ENCODE measurements at places on chromosomes 2 and 18.

DNA sequence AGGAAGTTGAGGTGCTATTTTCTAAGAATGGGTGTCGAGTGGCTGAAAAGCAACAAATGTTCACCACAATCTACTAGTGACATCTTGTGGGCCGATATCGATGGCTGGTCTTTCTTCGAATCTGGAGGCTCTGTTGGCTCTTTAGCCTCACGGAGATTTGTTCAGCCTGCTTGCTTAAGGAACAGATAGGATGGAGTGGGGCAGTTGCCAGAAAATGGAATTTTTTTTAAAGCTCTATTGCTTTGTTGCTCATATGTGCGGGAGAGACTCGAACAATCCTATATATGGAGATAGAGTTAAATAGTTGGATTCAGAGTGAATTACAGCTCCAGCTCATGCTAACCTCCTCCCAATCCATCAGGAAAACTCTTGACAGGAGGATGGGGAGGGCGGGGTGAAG lies 70.9 kb upstream of the LYPD6B start:
- no peak for DNase-seq

GRCh38 chr18:76668546-76668945 lies 153.8 kb upstream of the ZNF236 start:
- DNase-seq, result no peak

GRCh38 chr18:75428490-75428889 lies 987 bp upstream of the SMIM21 start:
- DNase-seq, result no peak

DNA sequence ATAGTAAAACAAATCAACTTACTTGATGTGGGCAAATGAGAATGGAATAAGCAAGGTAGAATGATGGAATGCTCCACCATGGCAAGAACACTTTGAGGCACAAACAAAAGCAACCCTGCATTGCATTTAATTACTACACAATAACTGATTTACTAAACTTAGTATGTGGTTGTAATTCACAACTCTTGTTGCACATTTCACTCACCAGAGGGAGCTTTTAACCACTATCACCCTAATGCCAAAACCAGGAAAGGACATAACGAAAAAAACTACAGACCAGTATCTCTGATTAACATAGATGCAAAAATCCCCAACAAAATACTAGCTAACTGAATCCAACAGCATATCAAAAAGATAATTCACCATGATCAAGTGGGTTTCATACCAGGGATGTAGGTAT lies 659.8 kb downstream of the CPS1 start:
- no peak for DNase-seq

DNA sequence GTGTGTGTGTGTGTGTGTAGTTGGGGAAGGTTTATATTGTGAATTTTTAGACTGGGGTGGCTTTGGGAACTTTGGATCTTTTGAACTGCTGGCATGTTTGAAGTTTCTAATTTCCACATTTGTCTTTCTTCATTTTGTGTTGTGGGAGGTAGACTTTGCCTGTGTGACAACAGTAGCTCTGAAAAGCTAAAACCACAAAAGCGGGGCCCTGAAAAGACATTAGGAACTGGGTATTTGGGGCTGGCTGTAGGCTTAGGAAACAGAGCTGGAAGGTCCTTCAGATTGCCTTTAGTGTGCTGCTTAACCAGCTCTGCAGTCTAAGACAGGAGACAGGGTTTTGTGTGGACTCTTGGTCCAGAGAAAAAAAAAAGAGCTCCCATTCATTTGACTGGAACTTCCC lies 27.2 kb upstream of the DOCK10 start:
- DNase-seq, result no peak

GRCh38 chr18:48152549-48152948 lies 222.1 kb upstream of the SMAD2 start:
- DNase-seq, result no peak

DNA sequence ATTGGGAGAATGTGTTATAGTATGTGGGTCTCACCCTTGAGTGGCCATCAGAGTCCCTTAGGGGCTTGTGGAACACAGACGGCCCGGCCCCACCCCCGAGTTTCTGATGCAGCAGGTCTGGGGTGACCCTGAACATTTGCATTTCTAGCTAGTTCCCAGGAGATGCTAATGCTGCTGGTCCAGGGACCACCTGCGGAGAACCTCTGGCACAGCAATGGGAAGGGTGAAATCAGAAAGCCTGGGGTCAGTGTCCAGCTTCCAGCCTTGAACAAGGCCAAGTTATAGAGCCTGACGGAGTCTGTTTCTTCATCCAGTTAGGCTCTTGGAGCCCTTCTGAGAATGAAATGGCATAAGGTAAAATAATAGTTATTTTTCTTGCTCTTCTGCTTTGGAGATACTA lies 126.5 kb downstream of the RGPD3 start:
- no peak for DNase-seq

- no peak for DNase-seq
Measured at GRCh38 chr2:104746299-104746698, 107.6 kb upstream of the POU3F3 start.

DNA sequence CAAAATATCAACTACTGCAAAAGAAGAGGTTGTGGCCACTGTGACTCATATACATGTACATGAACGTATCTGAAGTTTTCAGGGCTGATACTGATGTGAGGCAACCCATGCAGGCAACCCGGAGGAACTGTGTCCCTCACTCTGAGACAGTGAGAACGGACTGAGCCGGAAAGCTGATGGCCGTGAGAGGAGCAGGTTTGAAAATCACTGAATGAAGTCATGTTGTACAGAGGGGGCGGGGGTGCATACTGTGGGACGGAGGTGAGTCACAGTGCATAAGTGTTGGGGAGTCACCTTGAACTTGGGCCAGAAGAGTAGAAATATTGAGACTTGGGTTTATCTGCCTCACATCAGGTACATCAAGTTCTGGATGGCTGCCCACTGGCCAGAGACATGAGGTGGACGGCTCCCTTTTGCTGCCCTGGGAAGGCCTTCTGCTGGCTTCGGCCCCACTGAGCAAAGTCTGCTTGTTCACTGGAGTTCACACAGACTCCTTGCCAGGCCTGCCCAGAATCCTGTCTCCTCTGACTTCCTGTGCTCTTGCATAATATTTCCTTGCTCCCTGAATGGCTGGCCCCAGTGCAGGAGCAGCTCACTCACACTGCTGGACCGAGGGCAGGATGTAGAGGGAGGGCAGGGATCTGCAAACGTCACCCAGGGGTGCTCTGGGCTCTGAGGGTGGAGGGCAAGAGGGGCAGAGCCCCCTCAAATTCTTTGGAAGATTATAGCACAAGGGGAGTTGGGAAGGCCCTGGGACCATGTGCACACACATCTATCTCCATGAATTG lies 18.1 kb downstream of the EPAS1 start:
- DNase-seq, result no peak

DNA sequence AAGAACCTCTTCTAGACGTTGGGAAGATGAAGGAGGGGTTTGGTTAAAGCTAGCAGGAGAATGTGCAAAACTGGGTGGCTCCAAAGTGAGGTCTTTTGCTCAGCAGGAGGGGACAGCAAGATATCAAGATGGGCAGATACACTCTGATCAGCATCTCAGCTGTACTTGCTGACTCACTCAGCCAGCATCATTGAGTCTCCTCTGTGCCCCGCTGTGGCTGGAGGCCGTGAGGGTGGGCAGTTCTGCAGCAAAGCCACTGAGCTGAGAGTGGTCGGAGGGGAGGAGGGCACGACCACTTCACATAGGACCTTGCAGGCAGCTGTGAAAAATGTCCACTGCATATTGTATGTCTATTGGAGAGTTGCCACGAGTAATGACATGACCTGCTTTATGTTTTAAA lies 152.0 kb downstream of the CAPN13 start:
- no peak for DNase-seq

DNA sequence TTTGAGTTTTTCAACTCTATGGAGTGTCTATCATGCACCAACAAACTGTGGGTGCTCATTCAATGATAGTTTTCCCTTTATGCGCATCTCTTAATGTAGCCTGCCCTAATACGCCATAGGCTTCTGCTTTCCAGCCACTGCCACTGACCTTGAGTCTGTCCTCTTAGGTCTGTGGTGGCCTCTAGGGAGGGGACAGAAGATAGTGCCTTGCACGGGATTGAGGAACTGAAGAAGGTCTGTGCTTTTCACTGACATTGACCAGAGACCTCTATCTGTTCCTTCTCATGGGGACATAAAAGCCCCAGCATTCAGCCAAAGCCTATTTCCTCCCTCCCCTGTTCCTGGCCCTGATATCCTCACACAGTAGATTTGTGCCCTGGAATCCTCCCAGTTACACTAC lies 2.3 kb downstream of the GCKR start:
- DNase-seq, result no peak

DNA sequence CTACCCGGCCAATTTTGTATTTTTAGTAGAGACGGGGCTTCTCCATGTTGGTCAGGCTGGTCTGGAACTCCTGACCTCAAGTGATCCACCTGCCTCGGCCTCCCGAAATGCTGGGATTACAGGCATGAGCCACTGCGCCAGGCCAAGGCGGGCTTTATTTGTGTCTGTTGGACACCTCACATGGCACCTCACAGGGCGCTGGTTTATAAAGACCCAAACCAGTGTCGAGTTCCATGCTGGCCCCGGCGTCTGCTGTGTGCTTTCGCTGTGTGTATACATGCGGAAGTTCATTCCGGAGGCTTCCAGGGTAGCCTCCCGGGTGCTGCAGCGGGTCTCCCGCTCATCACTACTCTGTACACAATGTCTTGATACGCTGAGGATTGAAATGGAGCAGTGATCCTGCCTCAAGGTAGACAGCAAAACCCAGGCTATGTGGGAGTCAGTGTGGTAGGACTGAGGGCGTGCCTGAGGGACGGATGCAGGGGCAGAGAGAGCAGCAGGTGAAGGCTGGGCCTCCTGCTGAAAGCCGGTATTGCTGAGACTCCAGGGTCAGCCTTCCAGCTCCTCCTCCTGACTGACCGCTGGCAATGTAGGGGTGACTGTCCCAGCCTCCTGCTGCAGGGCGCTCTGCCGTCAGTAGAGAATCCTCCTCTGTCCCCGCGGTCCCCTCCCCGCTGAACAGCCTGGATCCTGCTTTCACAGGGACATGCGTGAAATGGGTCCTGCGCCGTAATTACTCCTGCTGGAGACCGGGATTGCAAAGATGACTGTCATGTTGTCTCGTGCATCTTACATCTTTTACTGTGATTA lies 22.7 kb downstream of the LDLRAD4 start:
- no peak for DNase-seq

GRCh38 chr18:2990956-2991640 lies 21.8 kb downstream of the LPIN2 start:
- DNase-seq, result no peak

- DNase-seq, result no peak
Measured at GRCh38 chr2:44965684-44966083, 24.2 kb downstream of the SIX3 start.

- DNase-seq, result no peak
Measured at GRCh38 chr18:41227993-41228392, 727.0 kb upstream of the PIK3C3 start.

GRCh38 chr2:156021146-156022040 lies 311.1 kb downstream of the NR4A2 start:
- no peak for DNase-seq

- no peak for DNase-seq
Measured at GRCh38 chr2:14257801-14258507, 374.6 kb upstream of the LRATD1 start.

DNA sequence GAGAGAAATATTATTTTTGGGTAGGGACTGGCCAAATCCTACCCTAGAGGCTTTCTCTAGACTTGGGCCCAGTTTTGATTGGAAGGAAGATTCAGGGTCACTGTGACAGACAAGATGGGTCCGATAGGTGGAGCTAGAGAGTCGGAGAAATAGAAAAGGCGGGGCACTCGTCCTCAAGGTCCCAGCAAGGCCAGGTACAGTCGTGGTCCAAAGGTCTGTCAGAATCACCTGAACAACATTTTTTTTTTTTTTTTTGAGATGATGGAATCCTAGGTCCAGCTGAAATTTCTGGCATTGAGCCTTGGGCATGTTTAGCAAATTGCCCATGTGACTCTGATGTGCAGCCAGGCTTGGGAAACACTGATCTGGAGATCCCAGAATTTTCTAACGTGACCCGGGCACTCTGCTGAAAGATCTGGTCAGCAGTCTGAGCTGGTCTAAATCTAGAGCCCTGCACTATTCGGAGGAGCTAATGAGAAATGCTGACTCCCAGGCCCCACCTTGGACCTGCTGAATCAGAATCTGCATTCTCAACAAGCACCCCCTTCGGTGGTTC lies 23.0 kb upstream of the NTSR2 start:
- DNase-seq, result peak; percentile 49

DNA sequence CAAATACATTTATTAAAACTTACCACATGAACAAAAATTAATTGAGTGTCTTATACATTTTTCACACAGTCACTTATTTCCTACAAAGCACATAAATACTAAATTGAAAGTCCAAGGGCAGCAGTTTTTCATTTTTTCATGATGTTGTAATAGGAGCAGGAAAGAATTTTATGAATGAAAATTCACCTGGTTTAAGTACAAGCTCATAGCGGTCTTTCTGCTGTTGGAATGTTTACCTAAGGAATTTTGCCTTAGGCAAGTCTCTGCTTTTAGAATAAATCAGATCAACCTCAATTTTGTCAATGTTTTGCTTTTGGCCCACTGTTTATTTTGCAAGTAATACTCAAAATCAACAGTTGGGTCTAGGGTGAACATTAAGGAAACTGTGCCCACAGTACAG lies 40.0 kb downstream of the ETAA1 start:
- DNase-seq, result no peak

DNA sequence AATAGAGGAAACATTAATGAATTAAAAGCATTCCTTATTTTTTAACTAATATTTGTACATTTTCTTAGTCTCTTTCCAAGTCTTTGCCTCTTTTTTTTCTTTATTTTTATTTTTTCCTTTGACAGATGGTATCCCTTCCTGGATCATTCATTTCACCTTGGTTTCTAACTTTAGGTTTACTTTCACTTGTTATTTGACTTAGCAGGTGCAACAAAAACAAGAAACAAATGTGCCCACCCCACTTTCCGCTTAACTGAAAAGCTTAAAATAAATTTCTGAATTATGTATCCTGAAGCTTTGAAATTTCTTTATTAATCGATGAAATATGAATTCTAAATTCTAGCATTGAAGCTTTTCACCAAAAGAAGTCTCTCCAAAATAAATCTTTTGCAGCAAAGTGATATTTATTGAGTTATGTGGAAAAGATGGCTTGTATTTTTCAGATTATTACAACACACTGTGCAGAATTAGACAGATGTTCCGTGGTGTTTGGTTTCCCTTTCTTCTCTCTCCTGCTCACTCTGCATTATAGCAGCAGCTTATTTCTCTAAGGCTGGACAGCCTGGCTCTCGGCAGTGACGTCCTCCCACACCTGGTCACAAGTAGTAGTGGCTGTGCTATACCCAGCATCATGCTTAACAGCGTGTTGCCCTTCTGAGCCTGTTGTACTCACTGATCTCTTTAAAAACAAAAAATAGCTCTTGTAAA lies 99.1 kb upstream of the ZNF397 start:
- DNase-seq, result no peak

GRCh38 chr2:191064590-191064989 lies 50.6 kb upstream of the STAT1 start:
- peak; percentile 7 for DNase-seq

GRCh38 chr2:191014653-191015020 lies 666 bp upstream of the STAT1 start:
- no peak for DNase-seq

Data from stimulated activated CD4-positive, alpha-beta T cell treated with anti-CD3 and anti-CD28 coated beads, TNF-alpha, amount 100 ng/mL, for 24 hours (primary cell).